Activated CD4-positive, CD25-positive, alpha-beta regulatory T cell (primary cell): ENCODE measurements at places on chromosomes 5 and 9.

DNA sequence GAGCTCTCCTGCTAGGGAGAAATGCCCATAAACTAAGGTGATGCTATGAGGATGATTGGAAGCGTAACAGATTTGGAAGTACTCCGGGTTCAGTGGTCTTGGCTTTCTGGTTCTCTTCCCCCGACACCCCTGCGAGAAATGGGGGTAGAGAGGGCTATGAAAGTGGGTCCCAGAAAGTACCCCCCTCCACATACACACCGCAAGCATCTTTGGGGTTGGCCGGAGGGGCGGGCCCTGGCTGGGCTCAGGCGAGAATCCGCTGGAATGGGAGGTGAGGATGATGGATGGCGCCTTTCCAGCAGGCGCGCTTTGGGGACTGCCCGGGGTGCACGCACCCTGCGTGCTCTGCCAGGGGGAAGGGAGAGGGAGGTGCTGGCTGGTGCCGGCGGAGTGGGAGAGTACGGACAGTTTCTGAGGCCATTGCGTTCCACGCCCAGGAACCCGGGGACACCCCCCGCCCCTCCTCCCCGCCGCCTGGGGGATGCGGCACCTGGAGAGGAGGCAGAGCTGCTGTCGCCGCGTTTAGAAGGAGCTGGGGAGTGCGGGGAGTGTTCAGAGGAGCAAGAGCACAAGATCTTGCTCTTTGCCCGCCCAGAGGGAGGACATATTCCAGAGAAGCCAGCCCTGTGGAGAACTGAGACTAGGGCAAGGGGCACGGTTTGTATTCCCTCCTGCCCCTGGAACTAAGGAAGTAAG is 1.9 kb downstream of the PCSK5 start:
- DNase-seq = no peak

GRCh38 chr9:119029886-119030285 is 339.3 kb downstream of the BRINP1 start:
- no peak for DNase-seq

GRCh38 chr5:177444106-177445051 is 2.2 kb upstream of the PRR7 start:
- DNase-seq = no peak

DNA sequence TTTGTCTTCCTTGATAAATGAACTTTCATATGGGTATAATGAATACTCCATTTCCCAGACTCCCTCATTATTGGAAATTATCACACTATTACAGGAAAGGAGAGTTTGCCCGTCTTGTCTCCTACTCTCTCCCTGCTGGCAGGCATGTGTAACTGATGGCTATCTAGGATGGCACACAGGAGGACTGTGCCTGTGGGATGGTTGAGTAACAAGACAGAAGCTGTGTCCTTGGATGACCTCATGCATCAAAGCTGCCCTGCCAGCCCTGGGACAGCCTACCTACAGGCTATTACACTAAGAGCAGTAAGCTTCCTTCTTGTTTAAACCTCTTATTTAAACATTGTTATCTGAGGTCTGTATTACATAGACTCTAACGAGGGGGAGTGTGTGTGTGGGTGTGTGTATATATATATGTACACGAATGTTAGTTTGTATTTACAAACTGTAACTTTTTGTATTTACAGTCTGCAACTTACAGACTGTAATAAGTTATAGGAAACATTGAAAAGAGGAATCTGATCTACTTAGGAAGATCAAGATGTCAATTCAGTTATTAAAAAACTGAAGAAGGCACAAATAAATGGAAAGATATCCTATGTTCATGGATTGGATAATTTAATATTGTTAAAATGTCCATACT is 247.6 kb upstream of the ACO1 start:
- no peak for DNase-seq

- no peak for DNase-seq
Measured at GRCh38 chr5:103785569-103785968, 223.0 kb upstream of the NUDT12 start.

DNA sequence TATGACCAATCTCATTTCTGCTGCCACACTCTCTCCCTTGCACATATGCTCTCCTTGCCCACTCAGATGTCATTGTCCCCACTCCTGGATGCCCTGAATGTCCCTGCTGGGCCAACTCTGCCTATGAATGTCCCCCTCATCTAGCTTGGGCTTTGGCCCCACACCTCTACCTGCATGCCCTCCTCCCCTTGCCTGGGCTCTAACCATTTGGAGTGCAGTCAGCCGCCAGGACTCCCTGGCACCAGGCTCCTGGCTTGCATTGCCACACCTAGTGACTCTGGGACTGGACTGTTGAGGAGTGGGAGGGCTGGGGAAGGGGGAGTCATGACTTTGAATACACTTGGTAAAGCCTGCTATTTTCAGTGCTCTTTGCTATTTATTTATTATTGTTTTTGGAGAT is 41.6 kb upstream of the POMT1 start:
- no peak for DNase-seq

GRCh38 chr5:66558560-66558959 is 37.6 kb upstream of the MAST4 start:
- DNase-seq = no peak

- DNase-seq = no peak
Measured at GRCh38 chr5:173577166-173577565, 39.3 kb downstream of the BOD1 start.

DNA sequence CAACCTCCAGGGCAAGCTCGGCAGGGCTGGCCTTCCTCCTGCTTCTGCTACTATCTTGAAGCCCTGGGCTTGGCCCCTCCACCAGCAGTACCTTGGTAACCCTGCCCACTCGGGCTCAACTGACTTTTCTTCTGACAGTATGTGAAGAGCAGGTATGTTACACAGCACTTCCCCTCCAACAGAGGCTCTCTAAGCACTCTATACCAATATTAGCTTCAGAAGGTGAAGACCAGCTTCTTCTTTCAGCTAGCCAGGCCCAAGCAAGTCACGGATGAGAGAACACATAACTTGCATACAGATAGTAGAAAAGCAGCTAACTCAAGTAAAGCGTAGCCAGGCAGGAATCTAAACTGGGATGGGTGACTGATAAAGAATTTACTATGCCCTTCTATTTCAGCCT is 64.3 kb downstream of the FEM1C start:
- DNase-seq = no peak

DNA sequence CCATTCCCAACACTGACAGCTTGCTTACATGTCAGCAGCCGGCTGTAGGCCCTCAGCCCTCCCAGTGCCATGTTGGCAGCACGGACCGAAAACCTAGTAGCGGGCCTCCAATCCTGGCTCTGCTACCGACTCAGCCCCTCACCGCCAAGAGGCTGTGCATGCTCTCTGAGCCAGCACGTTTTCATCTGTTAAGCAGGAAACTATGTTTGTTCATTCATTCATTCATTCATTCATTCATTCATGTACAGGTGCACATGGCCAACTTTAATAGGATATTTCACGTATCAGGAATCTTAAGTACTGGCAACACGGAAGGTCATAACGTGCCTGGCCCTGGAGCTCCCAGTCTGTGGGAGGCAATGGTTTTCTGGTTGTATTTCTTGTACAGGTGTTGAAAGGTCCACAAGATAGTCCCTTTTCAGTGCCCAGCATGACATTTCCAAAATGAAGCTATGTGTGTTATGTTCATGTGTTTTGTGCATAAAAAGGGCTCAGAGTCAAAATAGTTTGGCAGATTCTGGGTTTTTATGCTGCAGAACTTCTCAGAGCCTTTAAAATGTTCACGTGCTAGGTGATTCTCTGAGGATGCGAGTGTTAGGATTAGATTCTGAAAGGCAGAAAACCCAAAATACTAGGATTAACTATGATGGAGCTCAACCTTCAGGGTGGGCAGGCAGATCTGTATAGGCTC is 17.7 kb downstream of the SUSD3 start:
- DNase-seq = no peak

DNA sequence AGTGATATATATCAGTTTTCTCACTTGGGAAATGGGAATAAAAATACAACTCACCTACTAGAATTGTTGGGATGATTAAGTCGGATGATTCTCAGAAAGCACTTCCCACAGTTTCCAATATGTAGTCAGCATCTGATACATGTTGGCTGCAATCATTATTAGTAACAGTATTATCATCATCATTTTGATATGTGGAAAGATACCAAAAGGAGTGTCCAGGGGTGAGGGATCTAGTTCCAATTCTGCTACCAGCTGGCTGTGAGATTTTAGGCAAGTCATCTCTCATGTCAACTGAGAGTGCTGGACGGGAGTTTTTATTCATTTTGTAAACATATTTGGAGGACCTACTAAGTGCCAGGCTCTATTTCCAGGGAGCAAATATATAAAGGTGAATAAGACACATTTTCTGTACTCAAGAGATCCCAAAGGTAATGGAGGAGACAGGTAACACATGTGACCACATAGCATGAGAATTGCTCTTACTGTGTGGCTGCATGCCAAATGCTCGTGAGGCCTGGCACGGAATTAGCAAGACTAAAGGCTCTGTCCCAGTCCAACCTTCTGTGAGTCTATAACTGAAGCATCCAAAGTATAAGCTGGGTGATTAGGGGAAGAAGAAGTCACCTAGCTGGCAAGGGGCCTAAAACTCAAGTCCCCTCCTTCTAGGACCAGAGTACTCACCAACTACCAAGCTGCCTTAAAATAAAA is 83.0 kb downstream of the GRIA1 start:
- no peak for DNase-seq

DNA sequence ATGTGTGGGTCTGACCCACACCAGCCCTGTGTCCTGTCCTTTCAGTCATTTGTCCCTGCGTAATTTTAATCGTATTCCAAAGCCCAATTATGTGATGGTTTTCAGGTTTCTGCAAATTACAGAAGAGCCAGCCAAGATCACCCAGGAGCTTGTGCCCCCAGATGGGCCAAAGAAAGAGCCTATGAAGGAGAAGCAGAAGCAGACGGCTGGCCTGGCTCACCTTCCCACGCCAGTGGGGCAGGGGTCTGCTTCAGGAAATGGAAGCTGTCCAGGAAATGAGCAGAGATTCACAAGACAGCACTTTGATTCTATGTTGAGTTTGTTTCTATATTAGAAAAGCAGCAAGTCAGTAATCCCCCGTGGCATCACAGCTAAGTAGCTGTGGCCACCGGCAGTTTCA is 11.7 kb downstream of the S1PR3 start:
- DNase-seq = no peak

- no peak for DNase-seq
Measured at GRCh38 chr5:124887223-124887622, 140.8 kb upstream of the ZNF608 start.

DNA sequence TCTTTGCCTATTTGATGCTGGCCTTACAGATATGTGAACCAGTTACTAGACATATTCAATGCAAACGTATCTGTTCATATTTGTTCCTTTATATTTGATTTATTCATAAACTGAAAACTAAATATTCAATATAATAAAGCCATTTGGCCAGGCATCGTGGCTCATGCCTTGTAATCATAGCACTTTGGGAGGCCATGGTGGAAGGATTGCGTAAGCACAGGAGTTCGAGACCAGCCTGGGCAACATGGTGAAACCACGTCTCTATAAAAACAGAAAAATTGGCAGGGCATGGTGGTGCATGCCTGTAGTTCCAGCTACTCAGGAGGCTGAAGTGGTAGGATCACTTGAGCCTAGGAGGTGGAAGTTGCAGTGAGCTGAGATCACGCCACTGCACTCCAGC is 49.2 kb upstream of the CTNNAL1 start:
- DNase-seq = no peak

DNA sequence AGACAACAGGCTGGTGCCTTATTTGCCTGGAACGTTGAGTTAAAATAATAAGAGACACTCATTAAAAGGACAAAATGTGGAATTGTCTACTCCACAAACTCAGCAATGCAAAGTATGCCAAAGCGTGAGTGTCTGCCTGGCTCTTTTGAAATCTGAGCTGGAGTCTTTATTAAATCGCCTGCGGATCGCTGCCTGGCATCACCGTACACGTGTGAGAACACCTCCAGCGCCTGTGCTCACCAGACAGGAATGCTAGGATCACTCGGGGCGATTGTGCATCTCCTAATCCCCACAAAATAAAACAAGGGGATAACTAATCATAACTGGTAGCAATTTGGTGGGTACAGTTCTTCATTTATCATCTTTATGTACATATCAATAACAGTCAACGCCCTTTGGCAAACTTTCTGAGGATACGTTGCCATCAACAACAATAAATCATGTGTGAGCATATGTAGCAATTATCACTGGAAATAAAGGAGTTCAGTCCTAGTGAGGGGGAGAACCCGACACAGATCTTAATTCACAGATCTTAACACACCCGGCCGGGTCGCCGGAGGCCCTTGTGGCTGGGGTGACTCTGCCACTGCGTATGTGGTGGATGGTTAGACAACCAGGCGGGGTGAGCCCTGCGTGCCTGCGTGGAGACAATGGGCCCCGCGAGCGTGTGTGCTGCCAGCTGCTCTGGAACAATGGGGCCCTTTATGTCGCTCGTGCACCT is 284.9 kb upstream of the IRX1 start:
- no peak for DNase-seq

GRCh38 chr9:73059247-73059646 is 92.4 kb upstream of the ANXA1 start:
- DNase-seq = no peak

GRCh38 chr5:56432321-56432720 is 199.2 kb upstream of the ANKRD55 start:
- no peak for DNase-seq

GRCh38 chr9:13459071-13459470 is 179.6 kb upstream of the MPDZ start:
- no peak for DNase-seq

DNA sequence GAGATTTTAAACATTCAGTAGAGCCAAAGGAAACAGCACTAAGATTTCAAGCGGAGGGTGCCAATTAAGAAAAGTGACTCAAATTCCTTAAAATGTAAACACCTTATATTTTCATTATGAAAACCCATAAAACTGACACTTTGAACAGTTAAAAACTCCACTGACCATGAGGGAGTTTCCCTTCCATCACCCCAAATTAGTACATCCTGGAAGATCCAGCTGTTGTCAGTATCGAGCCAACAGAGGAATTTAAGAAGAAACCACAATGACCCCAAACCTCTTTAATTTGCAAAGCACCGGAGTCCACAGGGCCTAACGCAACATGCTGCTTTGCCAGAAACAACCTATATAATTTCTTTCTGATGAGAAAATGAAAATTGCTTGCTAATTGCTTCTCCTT is 41.3 kb downstream of the ROR2 start:
- DNase-seq = no peak

DNA sequence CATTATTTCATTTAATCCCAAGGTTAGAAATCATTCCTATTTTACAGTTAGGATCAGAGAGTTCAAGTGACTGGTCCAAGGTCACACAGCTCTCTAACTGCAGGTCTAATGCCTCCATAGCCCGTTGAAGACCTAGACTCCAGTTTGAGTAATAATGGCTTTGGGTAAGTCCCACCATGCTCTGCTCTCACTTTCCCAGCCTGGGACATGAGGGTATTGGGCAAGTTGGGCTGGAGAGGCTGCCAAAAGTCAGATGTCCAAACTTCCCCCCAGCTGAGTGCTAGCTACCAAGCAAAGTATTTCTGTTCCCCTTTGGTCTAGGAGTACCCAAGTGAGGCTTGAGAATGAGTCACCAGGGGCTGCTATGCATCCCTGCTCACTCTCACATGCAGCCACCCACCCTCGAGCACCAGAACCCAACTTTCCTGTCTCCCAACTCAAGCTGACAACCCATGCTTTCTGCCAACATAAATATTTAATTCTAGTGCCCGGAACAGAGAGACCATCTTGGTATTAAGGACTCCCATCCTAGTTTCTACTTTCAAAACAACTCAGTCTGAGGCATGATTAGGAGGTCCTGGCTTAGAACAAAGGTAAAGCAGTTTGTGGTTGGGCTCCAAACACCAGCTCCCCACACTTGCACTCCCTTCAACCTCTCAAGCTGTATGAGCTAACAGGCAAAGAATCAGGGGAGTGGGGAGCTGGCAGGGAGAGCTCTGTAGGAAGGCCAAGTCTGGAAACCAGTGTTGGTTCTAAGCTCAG is 236.5 kb upstream of the TRIM32 start:
- no peak for DNase-seq

GRCh38 chr5:109611061-109611460 is 78.7 kb upstream of the MAN2A1 start:
- DNase-seq = no peak
